ENCODE measurements at places on chromosomes 7 and 10.

DNA sequence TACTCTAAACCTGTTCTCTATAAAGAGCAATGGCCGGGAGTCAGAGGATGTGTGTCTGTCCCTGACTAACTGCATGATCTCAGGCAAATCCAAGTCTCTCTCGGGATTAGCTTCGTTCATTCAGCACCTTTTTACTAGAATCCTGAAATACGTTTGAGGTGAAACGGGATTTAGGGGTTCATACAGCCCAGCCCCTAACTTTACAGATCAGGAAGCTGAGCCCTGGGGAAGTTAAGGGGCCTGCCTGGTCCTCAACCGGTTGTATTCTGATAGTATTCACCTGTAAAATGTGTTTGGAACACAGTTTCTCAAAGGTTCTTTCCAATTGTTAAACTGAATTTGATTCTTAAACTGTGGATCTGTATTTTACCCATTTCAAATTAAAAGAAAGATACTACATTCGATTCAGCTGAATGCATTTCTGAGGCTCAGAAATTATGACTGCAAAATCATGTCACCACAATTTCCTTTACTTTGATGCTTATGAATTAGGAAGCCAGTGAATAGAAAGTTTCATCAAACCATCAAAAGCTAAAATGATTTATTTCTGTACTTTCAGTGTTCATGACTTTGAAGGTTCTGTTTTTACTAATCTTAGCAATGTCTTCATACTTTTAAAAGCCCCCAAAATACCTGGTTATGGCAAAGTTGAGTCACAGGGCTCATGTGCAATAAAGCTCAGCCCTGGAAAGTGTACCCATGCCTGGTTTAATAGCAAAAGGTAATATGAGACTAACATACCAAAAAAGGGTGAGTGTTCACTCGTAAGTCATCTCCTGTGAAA is 28.9 kb upstream of the EZH2 start:
- no peak for DNase-seq

DNA sequence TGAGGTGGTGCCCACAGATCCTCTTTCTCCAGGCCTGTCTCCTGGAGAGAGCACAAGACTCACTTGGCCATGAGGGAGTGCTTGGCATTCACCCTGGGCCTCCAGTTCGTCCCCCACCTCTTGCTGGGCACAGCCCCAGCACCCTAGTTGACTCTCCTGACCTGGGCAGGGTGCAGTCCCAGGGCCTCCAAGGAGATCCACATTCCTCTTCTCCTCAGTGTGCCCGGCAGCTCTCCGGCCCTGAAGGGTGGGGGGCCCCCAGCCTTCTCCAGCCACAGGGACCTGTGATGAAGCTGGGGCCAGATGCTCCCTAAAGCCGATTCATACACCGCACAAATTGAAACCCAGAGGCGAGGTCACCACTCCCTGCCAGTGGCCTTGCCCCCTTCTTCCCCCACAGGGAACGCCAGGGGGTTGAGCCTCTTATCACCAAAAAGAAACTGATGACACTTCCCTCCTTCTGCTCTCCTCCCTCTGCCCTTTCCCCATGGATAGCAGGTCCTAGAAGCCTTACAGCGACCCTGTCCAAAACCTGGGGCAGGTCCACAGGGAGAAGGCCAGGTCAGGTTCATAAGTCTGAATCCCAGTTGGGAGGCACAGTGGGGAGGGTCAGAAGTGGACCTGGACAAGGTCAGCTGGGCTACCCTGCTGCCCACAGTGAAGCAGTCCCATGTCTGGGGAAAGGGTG is 3.1 kb downstream of the EN2 start:
- no peak for DNase-seq

DNA sequence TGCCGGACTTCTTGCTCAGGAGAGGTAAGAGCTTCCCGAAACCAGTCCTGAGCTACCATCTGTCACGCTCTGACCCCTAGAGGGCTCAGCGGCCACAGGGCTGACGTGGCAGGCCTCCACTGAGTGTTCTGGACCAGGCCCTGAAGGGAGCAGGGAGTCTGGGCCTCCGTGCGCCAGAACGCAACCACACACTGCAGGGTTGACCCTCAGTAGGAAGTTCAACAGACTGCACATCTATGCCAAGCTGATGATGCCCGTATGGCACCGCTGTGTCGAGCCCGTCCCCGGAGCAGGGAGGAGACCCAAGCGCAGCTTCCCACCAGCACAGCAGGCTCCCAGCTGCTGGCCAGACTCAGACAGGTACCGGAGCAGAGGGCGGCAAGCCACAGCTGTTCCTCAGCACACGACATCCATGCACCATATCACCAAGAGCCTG is 39.2 kb downstream of the CAMK2B start:
- no peak for DNase-seq

- no peak for DNase-seq
These were observed 57.1 kb downstream of the PLPP4 start for GRCh38 chr10:120514035-120514620.

DNA sequence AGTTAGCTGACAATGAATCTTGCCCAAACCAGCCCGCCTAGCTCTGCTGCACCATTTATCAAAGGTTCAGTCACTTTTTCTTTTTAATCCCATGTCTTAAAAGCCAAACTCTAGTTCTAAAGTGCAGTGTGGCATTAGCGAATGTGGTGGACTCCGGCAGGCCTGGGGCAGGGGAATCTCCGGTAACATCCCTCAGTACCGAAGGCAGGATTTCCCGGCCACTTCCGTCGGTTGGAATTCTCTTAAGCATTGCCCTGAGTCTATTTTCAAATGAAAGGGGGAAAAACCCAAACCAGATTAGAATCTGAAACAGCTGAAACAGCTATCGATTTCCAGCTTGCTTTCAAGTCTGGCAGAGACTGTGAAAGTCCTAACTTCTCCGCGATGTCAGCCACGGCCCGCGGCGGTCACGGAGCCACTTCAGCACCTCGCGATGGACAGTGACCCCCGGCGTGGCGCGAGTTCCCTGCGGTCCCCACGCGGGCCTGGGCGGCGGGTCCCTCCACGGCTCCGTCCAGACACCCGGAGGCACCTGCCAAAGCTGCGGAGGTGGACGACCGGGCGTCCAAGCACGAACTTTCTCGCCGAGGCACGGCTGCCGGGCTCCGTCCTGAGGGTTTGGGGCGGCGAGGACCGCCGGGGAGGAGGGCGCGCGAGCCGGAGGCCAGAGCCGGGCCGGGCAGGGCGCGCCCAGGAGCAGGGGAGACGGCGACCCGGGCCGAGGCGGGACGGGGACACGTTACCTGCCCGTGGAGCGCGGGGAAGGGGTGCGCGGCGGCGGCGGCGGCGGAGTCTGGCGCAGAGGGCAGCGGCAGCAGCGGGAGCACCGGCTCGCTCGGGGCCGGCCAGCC is 745 bp downstream of the TCERG1L start:
- DNase-seq = no peak

DNA sequence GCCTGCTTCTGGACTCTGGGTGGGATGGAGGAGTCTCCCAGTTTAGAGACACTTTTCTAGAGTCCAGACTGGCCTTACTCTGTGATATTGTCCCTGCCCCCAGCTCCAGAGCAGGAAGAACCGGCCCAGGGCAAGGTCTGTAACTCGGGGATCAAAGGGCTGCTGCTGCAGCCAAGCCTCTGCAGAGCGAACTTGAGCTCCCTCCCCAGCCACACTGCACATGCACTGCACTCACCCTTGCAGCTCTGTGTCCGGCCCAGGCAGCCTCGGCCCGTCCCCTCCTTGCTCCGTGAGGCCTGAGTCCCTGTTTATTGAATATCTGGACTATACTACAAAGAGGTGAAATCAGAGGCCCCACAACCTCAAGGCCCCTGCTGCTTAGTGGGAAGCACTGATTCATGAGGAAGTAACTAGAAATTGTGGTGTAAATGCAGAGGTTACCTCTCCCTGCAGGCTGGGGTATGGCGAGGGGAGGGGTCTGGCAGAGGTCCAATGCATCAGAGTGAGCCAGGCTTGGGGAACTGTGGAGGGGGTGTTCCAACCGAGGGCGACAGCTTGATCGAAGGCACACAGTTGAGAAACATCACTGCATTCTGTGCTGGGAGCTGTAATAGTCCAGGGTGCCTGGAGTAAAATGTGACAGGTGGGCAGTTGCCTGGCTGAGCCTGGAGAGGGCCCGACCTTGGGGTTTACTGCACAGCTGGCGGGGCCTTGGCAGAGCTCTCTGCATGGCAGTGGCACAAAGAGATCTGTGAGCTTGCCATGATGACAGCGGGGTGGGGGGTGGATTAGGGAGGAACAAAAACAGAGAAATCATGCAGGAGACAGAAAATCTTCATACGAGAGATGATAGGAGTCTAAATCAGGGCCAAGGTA is 49.1 kb downstream of the AOC1 start:
- DNase-seq = no peak

- DNase-seq = no peak
These were observed 610.6 kb upstream of the FOXK1 start for GRCh38 chr7:4071370-4072058.

DNA sequence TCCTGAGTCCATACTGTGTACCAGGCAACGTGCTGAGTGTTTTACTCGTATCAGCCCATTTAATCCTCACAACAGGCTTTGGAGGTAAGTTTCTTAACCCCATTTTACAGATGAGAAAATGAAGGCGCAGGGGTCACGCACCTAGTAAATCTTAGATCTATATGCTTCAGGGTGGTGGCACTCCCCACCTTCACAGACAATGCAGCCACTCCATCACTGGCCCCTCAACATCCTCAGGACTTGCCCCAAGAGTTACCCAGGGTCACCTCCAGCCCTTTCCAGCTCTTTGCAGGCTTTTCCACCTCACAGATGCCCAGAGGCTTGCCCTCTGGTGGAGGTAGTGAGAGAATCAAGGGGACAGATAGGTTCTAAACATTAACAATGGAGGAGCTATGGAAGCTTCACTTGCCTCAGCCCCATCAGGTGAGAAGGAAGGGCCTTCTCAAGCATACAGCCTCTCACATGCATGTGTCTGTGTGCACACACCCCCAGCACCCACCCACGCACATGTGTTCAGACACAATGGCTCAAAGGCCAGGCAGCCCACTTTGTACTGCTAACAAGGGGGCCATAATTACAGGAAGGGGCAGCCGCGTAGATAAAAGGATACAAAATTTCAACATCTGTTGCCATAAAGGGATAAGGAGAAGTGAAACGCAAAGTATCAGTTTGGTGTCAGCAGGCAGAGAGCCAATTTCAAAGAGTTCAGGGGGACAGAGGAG is 29.1 kb downstream of the DPCD start:
- DNase-seq = no peak

GRCh38 chr7:39428221-39428620 is 138.0 kb upstream of the YAE1 start:
- DNase-seq = no peak

DNA sequence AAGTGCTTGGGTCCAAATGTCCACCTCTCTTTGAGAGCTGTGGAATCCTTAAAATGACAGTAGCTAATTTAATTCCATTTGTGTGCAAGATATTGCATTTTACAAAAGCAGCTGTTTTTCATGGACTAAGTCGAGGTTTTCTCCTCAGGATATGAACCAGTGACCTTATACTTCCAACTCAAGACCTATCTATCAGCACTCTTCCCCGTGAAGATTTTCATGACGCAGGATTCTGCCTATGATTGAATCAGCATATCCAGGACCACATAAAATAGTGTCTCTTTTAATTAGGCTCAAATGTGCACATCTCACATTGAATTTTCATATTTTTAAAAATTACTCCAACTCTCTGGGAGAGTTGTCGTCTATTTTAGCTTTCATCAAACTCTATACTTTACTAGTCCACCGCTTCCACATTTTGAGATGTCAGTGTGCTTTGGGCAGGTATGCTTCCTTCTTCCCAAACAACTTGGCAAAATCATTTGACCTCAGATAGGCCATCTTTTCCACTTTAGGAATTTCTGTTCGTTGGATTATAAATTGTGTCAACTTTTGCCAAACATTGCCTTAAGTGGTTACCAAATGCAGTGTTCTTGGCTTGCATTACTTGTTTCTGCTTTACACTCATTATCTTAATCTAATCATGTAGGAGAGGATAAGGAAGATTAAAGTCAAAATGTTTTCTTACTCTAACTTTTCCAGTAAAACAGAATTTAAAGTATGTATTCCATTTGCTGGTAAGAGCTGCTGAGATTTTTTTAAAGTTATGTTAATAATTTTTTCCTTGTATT is 39.4 kb downstream of the SEMA3A start:
- DNase-seq = no peak

GRCh38 chr10:32205670-32206069 is 141.3 kb downstream of the EPC1 start:
- DNase-seq = no peak

GRCh38 chr7:41002741-41003610 is 699.9 kb downstream of the INHBA start:
- DNase-seq = no peak

GRCh38 chr10:15116225-15116624 is 19.1 kb downstream of the RPP38 start:
- DNase-seq = no peak

DNA sequence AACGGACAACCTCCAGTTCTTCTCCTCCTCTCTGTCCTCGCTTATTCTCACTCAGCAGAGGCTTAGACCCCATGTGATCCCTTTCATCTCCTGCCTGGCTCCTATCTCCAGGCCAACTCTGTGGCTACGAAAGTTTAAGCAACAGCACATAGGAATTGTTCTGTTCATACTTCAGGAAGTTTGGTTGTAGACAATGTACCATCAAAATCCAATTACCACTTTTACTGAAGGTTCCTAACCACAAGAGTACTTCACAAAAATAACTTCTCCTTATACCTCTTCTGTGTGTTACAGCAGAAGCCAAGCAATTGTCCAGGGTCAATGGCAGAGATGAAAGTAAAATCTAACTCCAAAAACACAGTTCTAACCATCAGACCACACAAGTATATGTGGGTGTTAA is 80.0 kb downstream of the SLC25A13 start:
- no peak for DNase-seq

DNA sequence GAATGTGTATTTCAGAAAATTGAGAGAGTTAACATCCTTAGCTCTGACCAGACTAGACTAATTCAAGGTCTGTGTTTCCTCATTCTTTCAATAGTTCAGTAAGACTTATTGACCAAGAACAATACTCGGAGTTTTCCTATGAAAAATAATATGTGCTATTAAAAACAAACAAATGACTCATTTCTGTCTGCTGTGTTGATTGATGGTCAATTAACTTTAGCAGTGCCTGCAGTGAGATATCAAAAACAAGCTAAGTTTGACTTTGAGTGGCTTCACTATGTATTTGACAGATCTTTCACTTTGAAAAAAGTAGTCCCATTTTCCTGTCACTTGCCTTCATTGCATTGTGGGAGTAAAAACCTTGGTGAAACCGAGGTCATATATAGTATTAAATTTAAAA is 91.0 kb downstream of the GNAT3 start:
- DNase-seq = no peak

GRCh38 chr10:121797490-121797889 is 130.3 kb downstream of the ATE1 start:
- DNase-seq = no peak

- no peak for DNase-seq
These were observed 1277.1 kb upstream of the AUTS2 start for GRCh38 chr7:68321076-68321639.

Measured in stimulated activated CD4-positive, alpha-beta T cell treated with anti-CD3 and anti-CD28 coated beads, Interleukin-4, amount 100 ng/mL, for 4 hours (primary cell).